ENCODE measurements at places on chromosomes 1 and 21.

GRCh38 chr21:16522548-16522947 lies 792.8 kb downstream of the USP25 start:
- DNase-seq, result no peak

GRCh38 chr1:51525295-51525694 lies 6.2 kb upstream of the EPS15 start:
- no peak for DNase-seq

DNA sequence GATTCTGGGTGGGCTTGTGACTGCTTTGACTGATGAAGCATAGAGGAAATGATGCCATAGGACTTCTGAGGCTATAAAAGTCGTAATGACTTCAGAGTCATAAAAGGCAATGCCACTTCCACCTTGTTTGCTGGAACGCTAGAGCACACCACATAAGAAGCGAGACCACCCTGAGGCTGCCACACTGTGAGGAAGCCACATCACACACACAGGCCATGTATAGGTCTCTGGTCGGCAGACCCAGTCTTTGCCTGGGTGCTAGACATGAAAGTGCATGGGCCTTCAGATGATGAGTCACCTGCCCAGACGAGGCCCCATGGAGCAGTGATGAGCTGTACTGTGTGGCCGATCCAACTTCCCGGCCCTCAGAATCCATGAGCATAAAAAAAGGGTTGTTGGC lies 14.2 kb upstream of the KANK4 start:
- no peak for DNase-seq

GRCh38 chr1:66359815-66360214 lies 174.1 kb upstream of the SGIP1 start:
- no peak for DNase-seq

- no peak for DNase-seq
Observed at GRCh38 chr1:7153464-7153863, 368.2 kb downstream of the CAMTA1 start.
